ENCODE measurements at places on chromosomes 16 and 17.

- DNase-seq = peak; percentile 72
Measured at GRCh38 chr17:68346448-68346847, 55.2 kb downstream of the ARSG start.

GRCh38 chr17:77735566-77736198 lies 222.8 kb upstream of the TNRC6C start:
- no peak for DNase-seq

GRCh38 chr17:49703557-49704277 lies 4.0 kb downstream of the SLC35B1 start:
- DNase-seq = peak; percentile 8

DNA sequence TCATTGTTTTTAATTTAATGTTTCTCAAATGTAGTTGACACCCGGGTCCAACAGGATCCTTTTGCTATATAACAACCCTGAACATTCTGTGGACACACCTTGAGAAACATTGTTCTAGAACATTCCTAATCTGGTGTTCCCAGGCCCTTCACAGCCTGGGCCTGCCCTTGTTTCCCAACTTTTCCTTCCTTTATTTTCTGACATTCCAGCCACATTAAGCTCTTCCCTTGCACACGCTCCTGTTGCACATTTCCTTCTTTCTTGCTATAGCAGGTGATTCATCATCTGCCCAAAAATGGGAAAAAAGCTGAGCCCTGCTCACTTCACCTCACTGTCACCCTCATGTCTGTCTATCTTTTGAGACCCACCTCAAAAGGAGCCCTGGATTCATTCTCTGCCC lies 67.9 kb upstream of the MARCHF10 start:
- DNase-seq = no peak

GRCh38 chr17:43721537-43722268 lies 36.9 kb downstream of the SOST start:
- DNase-seq = no peak

- peak; percentile 55 for DNase-seq
Measured at GRCh38 chr17:17812211-17813054, 24.4 kb downstream of the SREBF1 start.

DNA sequence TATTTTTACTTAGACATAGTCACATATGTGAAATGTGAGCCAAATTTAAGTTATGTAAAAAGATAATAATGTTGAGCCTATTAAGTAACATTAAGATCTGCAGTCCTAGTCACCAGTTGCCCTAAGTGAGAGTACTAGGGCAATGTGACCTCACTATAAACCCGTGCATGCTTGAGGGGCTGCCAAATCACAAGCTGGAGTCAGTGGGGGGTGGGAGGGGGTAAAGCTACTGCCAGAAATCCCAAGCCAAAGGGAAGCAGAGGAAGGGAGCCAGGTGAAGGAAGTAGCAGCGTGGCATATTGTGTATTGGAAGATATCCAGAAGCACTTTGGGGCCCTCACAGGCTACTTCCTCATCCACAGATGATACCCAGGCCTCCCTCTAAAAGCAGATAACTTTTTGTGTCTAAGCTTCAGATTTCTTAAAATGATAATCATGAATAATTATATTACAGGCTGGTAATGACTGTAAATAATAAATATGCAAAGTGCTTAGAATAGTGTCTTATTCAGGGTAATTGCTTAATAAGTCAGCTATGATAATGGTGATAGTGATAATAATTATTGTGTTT lies 134.1 kb downstream of the CA10 start:
- no peak for DNase-seq

DNA sequence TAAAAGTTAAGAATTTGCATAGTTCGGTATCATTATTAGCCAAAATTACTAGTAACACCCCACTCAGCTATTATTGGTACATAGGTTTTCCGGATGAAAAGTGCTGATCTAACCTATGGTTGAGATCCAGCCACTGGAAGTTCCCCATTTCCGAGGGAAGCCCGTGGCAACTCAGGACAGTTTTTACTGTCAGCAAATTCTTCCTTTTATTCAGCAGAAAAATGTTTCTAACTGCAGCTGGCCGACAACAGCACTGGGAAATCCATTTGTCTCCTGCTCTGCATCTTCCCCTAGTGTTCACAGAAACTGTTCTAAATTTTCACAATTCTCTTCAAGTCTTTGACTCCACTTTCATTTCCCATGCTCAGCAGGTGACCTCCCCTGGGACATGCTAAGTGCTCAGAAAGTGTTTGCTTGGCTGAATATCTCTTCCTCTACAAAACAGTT lies 15.5 kb upstream of the MMD start:
- no peak for DNase-seq

DNA sequence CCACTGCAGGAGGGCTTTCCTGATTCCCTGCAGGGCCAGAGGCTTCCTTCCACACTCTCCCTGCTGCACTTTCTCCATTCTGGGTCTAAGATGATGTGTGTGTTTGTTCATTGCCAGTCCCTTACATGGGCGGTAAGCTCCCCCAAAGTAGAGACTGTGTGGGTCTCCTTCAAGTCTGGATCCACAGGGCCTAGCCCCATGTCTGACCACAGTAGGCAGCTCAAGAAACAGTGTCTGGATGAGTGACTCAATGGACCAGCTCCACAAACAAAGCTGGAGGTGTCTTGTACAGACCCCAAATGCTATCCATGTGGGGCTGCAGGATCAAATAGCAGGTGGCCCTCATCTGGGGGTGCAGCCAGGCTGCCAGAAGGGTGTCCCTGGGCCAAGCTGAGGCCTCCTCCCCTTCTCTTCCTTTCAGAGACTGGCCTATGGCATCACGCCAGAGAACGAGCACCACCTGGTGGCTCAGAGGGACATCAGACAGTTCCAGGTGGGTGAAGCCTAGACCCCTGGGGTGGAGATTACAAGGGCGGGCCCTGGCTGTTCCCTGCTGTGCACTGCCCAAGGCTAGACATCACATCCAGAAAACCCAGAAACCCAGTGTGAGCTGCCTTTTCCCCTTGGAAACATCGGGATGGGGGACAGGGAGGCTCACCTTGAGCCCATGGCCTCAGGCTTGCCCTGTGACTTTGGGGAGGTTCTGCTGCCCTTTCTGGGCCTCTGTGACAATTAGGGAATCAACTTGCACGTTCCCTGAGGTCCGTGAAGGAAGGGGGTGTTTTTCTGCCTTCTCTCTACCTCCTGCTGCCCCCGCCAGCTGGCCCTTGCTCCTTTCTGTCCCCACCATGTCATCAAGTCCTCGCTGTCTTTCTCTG lies 45.9 kb downstream of the SLC6A2 start:
- DNase-seq = peak; percentile 8

- no peak for DNase-seq
Measured at GRCh38 chr16:73304008-73304774, 256.3 kb upstream of the ZFHX3 start.

- DNase-seq = no peak
Measured at GRCh38 chr17:71824671-71825070, 296.1 kb upstream of the SOX9 start.

DNA sequence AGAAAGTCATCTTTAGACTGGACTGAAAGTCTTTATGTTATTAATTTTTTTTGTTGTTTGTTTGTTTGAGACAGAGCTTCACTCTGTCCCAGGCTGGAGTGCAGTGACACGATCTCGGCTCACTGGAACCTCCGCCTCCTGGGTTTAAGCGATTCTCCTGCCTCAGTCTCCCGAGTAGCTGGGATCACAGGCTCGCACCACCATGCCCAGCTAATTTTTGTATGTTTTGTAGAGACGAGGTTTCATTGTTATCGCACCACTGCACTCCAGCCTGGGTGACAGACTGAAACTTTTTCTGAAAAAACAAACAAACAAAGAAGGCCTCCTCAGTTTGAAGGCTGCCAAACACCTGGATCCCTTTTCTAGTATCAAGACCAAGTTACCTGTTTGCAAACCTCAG lies 4.7 kb downstream of the BEAN1 start:
- DNase-seq = no peak

DNA sequence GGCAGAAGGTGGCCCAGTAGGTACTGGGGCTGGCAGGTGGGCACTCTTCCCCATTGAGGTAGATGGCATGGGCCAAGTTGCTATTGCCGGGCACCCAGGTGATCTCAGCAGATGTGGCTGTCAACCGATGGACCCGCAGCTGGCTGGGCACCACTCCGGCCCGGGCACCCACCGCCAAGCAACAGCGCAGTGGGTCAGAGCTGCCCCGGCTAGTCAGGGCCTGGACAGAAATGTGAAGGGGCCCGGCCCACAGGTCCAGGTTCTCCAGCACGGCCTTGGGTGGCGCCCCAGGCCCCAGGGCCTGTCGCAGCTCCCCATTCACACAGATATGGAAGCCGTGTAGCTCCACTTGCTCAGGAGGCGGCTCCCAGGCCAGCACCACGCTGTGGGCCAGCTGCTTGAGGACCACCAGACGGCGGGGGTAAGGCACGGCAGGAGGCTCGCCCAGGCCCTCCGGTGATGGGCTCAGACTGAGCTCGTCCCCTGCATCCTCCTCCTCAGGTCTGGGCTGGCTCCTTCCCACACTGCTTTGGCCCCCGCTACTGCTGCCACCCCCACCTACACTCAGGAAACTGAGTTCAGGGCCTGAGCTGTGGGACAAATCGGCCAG lies 16.5 kb downstream of the TSPOAP1 start:
- DNase-seq = no peak

- no peak for DNase-seq
Measured at GRCh38 chr16:2963074-2963722, 877 bp upstream of the KREMEN2 start.

DNA sequence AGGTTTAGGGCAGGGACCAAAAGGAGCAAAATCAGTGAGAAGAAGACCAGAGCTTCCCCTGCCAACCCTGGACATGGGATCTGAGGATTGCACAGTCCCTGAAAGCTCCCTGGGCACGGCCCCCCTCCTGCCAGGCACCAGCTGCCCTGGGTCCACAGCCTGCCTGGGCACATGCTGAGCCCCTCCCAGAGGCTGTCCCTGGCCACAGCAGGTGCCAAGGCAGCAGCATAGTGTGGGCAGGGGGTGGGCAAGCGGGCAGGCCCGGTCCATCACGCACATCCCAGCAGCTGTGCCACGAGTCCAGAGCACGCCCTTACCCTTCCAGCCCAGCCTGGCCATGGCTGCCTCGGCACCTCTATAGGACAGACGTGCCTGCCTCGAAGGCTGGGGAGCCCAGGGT lies 12.7 kb downstream of the SCN4A start:
- no peak for DNase-seq

GRCh38 chr16:89145406-89146161 lies 26.0 kb upstream of the CDH15 start:
- no peak for DNase-seq

DNA sequence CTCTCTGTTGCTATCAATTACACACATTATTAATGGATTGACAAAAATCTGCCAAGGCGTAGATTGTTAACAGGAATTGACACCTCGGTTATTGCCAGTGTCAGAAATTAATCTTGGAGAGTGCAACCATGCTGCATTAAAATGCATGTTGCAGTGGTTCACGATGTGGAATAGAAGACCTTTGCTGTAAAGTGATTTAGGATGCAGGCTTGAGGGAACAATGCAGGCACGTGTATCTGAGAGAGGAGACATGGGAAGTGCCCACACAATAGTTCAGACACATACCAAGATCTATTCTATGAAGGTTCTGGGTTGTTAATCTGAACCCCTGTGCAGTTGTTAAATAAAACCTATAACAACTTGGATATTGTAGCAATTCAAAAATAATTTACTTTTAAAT lies 1032.8 kb upstream of the CDH8 start:
- DNase-seq = no peak

- no peak for DNase-seq
Measured at GRCh38 chr16:48001324-48001895, 154.4 kb downstream of the ABCC12 start.

GRCh38 chr17:80227156-80227555 lies 6.9 kb downstream of the SLC26A11 start:
- DNase-seq = no peak
